ENCODE measurements at places on chromosomes 7 and 10.

DNA sequence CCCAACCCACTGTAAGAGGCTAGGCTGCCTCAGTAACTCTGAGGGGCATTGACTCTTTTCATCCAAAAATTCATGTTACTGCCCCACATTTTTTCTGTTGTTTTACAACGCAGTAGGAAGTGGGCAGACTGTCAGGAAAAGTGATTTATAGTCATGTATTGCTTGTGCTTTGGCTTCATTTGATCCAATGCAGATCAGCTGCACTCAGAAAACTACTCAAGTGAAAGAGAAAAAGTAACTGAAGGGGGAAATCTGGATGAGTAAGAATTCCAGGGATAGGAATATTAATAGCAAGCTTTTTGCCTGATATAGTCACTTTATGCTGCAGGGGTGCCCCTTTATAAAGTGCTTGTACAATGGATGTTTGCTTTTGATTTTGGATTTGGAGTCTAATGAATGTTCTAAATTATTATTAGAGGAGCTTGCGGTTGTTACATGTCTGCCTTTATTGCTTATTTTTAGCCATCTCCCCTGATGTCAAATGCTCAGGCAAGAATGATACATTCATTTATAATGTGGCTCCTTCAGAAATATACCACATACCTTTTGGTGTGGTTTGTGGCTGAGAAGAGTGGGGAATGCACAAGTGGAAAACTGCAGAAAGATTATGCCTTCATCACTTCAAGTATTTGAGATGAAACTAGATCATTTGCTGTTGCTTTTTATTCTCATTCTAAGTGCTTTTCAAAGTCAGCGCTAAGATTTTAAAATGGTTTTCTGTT is 86.1 kb downstream of the EGFR start:
- no peak for DNase-seq

DNA sequence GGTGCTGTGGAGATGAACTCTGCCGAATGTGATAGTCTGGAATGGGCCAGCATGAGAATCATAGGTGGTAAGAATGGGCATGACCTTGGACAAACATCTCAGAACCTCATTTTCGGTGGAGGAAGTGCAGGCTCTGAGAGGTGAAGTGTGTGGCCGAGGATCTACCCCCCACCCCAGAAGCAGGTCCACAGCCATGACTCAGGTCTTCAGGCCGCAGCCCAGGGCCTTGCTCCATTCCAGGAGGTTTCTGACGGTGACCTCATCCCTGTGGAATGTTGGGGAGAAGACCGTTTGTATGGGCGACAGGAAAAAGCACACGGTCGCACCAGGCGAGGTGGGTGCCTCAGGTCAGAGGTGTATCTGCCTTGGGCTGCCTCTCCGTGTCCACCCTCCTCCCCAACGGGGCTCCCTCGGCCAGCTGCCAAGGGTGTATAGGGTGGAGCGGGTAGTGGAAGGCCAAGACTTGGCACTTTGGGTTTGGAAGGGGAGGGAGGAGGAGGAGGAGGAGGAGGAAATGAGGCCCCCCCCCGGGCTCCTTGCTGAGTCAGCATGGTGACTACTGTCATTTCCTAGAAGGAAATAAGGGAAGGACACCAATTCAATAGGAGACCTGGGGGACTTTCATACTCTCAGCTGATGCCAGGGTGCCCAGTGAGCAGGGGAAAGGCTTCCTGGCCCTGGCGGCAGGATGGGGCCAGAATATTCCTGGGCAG is 168.0 kb upstream of the RHEB start:
- no peak for DNase-seq

- DNase-seq, result no peak
These were observed 54.0 kb upstream of the RPA3 start for GRCh38 chr7:7772397-7772821.

- no peak for DNase-seq
These were observed 19.5 kb upstream of the MUC3A start for GRCh38 chr7:100929808-100930174.

DNA sequence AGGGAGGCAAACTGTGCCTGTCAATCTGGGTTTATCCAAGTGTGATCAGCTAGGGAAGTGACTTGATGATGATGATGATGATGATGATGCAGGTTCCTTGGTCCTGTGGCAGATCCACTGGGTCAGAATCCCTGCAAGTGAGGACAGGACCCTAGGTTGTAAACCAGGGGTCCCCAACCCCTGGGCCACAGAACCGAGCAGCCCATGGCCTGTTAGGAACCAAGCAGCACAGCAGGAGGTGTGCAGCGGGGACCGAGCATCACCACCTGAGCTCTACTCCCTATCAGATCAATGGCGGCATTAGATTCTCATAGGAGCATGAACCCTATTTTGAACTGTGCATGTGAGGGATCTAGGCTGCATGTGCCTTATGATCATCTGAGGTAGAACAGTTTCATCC is 144.7 kb upstream of the PDE1C start:
- DNase-seq, result no peak

DNA sequence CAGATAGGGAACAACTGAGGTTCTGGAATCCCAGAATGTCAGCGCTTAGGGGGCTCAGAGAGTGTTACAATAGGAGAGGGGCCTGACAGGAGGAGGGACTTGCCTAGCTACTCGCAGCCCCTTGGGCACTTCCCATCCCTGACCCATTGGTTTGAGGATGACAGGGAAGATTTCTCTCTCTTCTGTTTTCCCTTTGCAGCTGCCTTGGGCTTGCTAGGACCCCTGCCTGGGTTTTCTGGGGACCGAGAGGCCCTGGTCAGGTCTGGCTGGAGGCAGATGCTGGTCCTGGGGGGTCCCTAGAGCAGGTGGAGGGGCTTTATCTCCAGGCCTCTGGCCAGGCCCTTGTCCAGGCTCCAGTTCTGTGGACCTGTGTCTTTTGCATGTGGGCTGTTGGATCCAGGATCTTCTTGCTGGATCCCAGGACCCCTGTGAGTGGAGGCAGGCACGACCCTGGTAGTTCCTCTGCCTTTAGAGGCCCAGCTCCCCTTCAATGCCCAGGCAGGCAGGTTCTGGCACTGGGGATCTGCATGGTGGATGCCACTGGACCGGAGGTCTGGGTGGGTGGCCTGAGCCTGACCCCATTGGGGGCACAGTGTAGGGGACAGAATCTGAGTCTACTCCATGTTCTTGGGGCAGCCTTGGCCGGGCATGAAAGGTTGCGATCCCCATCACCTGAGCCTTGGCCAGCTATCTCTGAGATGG is 26.9 kb downstream of the RAMP3 start:
- no peak for DNase-seq

- DNase-seq, result no peak
These were observed 100.0 kb downstream of the INPP5A start for GRCh38 chr10:132637477-132638129.

DNA sequence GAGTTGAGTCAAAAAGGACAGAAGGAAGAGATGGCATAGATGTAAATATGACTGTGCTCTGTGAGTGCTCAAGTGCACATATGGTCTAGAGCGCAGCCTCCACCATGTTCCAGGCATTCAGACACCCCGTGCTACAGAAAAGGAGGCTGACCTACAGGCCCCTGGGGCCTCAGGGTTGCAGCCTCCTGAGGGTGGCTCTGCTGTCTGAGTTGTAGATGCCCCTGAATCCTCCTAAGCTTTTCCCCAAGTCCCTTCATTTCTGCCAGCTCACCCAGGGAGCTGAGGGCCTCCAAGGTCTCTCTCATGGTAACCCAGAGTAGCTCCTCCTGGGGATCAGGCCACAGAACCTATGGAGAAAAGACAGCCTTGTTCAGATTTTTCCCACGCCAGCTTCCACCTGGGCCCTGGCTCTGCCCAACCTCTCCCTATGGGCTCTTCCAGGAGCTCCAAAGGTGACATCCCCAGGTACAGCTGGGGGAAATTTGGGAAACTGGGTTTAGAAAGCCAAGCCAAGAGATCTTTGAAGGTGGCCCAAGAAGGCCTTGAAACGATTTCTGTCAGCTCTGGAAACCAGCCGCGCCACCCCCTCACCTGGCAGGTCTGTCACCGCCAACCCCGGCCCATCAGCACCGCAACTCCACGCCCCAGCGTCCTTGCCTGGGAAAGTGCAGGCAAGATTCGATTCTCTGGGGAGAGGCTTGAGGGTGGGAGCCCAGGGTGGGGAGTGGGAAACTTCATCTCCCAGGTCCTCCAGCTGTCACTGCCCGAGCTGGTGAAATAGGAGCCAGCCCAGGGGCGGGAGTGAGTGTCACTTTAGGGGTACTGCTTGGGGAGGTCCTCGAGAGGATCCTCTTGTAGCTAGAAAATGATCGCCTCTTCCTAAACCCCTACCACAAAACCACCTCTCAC is 2.4 kb downstream of the ZNF467 start:
- DNase-seq, result no peak

DNA sequence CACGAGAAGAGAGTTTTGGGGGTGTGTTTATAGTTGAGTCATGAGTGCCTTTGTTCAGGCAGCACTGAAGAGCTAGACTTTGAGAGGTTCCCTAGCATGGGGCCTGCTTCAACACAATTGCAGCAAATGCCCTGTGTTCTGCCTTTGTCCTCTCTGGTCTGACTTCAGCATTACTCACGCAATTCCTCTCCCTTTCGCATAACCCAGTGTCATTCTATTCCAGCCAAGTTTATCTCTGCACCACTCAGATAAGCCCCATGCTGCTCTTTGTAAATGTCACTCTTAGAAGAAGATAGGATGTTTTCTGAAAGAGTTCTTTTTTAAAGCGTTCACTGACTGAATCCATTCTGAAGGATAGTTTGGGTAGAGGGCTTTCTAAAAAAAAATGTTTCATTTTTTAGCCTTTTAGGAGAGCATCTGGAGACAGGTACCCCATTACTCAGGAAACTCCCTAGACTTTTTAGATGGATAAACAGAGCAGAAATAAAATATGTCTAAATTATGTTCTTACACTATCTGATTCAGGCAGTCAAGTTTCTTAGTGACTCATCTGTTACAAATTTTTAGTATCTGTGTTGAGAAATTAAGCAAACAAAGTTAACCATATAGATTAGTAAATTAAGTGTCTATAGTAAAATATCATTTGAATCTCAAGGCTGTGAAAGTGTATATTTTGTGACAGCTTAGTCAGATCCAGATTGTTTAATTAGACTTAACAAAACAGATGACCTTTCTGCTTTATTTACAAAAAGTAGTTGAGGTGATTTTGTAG is 318.5 kb downstream of the GPR158 start:
- no peak for DNase-seq

DNA sequence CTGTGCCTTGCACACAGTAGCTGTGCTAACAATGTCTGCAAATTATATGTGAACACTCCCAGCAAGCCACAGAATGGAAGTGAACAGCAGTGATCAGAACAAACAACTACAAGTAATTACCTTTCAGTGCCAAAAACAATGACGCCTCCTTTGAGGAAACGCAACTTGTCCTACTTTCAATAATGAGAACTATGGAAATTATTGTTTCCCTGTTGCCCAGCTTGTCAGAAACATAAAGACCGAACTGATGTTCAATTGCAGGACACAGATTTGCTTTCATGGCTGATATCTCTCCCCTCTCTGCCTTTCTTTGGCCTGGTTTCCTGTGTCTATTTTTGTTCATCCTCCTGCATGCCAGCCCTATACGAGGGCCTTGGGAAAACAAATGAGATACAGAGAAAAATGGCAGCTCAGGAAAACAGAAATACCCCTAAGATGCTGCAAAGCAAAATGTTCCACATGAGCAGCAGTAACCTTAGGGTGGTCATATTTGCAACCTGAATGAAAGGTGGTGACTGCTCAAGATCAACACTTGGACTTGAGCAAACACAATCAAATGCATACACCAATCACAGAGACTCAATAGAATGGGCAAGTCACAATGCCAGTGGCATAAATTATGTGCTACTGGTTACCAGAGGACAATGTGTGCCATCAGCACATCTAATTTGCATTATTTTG is 26.8 kb downstream of the COBL start:
- DNase-seq, result no peak
